GF-D8 (cell line): ENCODE measurements at places on chromosomes 12 and 14.

GRCh38 chr12:67853204-67853603, 136.0 kb upstream of the IFNG-AS1 start:
- no peak for DNase-seq

GRCh38 chr14:98137131-98138025, 1134.6 kb downstream of the BCL11B start:
- no peak for DNase-seq

DNA sequence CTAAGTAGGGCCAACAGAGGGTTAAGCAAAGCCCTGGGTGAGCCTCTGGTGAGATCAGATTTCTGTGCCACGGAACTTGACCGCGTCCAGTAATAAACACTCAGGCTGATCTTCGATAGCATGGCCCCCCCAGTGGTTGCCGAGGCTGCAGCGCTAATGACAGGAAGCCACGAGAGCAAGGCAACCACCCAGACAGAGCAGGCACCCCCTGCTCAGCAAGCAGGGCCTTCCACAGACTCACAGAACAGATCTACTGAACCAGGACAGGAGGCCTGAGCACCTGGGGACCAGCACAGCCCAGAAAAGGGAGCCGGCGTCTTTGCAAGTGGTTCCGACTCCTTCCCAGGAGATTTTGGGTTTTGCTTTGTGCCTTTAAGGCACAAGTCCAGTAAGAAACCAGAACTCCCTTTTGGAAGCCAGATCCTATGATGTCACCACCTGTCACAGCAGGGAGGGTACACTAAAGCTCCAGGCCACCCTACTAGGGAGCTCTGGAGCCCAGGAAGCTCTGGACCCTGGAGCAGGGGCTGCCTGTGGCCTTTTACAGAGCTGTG, 42.3 kb downstream of the BCL11B start:
- DNase-seq: no peak

DNA sequence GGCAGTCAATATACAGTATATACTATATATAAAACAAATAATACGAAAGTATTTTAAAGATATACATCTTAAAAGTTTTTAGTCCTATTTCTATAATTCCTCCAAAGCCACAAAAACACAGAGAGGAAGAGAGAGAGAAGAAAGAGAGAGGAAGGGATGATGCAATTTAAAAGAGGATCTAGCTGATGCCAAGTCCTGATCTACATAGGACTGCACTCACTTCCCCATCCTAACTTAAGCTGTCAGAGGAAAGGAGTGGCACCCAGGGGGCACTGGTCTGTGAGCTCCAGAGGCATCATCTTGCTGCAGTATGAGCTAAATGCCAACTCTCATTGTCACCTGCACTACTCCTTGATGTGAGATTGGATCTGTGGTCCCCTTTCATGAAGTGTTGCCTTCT, 95.8 kb downstream of the C12orf42 start:
- peak; percentile 39 for DNase-seq

- DNase-seq: no peak
These were observed 38.0 kb downstream of the RIMBP2 start for GRCh38 chr12:130677957-130678558.

DNA sequence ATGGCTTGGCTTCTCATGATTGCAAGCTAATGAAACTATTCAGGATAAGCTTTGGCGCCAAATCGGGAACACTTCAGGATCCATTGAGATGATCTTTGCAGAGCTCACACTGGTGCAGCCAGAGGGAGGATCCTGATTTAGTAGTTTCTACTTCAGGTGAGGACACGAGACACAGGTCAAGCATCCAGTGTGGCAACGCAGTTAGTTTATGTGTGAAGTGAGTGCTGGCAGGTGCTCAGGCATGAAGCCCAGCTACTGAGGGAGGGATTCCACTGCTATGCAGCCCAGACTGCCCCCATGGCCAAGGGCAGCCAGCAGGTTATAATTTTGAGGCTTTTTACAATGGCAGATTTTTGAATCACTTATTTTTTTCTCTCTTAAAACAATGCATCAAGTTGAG, 113.5 kb upstream of the PCED1B start:
- DNase-seq: no peak

DNA sequence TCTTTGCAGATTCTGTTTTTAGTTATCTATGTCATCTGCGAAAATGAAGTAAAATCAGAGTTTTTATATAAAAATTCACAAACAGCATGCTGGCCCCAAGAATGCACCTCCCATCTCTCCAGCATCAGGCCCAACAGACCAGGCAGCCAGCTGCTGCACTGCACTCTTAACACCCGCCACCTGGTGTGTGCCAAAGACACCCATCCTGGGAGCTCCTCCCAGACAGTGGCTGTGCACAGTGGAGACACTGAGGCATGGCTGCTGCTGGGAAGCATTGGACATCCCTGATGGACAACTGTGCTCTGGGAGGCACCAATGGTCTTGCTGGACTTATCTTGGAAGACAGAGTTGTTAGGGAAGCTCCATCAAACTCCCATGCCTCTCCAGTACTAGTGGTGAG, 817.2 kb downstream of the TMEM121 start:
- no peak for DNase-seq

DNA sequence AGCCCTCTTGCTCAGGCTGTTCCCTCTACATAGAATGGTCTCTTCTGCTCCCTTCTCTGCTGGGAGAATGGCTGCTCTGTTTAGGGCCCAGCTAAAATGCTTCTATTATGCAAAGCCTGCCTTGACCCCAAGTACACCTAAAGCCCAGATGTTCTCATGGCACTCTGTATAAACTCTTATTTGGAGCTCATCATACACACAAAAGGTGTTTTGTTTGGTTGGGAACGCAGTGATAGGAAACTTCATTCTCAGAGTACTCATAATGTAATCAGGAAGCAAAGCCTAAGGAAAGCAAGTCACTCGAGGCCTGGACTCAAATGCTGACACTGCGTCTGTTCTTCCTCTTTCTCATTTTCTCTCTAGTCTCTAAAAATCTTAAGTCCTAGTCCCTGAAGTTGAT, 38.2 kb upstream of the SYCP3 start:
- DNase-seq: peak; percentile 61

GRCh38 chr12:20695232-20695631, at the start of gene SLCO1C1:
SLCO1C1 (plus strand) TSS chr12:20695332; CDS start chr12:20699577, 4,245 bp downstream.
- DNase-seq: no peak

DNA sequence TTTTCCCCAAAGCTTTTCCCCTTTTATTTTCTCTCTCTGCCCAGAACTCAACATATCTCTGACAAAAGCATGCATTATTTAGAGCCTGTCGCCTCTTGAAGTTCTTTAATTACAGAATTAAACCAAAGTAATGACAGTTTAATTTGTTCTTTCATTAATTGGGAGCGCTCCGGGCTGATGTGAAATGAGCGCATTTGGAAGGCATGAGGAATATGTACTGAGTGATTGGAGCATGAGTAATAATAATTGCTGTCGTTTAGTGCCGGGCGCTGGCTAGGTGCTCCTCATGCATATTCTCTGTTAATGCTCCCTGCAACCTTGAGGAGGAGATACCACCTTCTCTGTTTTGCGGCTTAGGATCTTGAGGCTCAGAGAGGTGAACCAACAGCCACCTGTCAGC, 120.5 kb downstream of the SLC25A47 start:
- no peak for DNase-seq

GRCh38 chr12:95940514-95940913, 1.9 kb downstream of the CCDC38 start:
- DNase-seq: no peak

DNA sequence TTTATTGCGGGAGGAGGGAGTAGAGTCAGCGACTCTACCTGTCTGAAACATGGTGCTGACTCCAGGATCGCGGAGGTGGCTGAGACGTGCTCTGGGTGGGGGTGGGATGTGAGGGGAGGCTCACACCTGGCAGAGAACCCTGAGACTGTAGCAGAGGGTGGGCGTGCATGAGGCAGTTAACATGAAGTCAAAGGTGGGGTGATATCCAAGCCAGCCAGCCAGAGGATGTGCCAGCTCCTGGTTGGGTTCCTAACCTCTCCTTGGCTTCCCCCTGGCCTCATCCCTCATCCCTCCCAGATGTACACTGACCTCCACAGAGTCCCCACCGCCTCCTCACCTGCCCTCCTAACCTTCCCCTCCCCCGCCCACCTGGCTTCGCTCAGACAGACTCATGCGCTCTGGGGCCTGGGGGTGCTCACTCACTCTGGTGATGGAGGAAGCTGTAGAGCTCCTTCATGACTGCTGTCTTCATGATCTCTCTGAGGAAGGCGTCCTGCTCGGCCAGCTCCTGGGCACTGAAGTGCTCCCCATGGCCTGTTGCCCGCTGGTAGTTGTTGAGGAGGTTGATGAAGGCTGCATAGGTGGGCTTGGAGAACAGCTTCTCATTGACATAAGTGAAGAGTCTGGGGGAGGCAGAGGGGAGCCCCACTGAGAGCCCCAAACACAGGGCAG, 9.3 kb downstream of the ENDOU start:
- no peak for DNase-seq

GRCh38 chr14:101628471-101628966, 67.2 kb downstream of the DIO3 start:
- DNase-seq: no peak

GRCh38 chr14:69073915-69074314, 79.0 kb downstream of the DCAF5 start:
- peak; percentile 49 for DNase-seq

DNA sequence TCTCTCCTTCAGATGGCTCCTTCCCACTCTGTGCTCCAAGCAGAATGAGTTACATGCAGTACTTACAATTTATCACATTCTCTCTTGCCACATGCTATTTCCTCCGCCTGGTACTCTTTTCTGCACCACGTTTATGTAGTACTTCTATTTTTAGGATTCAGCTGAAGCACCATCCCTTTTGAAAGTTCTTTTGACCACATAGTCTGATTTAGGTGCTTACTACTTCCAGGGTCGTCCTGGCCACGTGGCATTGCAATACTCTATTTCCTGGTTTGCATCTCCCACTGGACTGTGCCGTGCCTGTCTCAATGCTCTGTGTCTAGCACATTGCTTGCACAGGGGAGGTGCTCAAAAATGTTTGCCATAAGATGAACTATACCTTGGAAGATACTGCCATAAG, 16.3 kb upstream of the TBC1D30 start:
- no peak for DNase-seq

- no peak for DNase-seq
These were observed 115.7 kb downstream of the PCNX1 start for GRCh38 chr14:71022939-71023338.

DNA sequence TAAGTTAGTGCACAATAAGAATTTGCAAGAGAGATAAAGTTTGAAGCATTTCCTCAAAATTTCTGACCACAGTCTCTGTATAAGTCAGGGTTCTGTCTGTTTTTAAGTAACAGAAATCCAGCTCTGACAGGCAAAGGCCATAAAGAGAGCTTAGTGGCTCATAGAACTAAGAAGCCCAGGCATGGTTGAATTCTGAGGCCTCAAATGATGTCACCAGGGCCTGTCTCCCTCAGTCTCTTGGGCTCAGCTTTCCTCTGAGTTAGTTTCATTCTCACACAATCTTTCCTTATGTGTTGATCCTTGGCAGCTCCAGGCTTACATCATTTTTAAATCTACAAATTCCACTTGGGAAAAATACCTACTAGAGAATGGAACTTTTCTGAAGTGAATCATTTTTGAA, 173.4 kb upstream of the ATP2B1 start:
- no peak for DNase-seq

DNA sequence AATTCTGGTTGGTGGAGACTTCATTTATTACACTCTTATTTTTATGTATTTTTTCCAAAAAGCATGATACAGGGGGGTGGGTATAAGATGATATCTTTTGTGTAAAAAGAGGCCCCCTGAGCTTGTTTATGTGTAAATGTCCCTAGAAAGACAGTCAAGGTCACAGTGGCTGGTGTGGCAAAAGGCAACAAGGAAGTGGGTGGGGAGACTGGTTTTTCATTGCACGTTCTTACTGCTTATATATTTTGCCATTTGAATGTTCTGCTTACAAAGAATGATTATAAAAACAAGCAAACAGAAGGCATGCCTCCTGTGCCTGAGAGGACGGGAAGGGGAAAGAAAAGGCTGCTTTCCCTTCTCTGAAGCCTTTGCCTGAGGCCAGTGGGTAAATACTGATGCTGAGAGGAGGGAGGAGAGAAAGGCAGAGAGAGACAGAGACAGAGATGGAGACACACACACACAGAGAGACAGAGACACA, 24.1 kb upstream of the ADIPOR2 start:
- DNase-seq: peak; percentile 35

GRCh38 chr14:94113908-94114588, 3.5 kb downstream of the IFI27 start:
- no peak for DNase-seq

GRCh38 chr12:123024819-123025391, 44.4 kb downstream of the ARL6IP4 start:
- DNase-seq: no peak

- no peak for DNase-seq
These were observed 6.1 kb downstream of the METTL3 start for GRCh38 chr14:21505012-21505553.

- DNase-seq: no peak
These were observed 68.3 kb downstream of the SCARB1 start for GRCh38 chr12:124795081-124795948.

- no peak for DNase-seq
These were observed 76.3 kb downstream of the CDK17 start for GRCh38 chr12:96323906-96324305.

GRCh38 chr12:132560364-132560613, 50.1 kb downstream of the LRCOL1 start:
- DNase-seq: no peak

GRCh38 chr14:47744155-47744554, 68.8 kb upstream of the MDGA2 start:
- DNase-seq: no peak

DNA sequence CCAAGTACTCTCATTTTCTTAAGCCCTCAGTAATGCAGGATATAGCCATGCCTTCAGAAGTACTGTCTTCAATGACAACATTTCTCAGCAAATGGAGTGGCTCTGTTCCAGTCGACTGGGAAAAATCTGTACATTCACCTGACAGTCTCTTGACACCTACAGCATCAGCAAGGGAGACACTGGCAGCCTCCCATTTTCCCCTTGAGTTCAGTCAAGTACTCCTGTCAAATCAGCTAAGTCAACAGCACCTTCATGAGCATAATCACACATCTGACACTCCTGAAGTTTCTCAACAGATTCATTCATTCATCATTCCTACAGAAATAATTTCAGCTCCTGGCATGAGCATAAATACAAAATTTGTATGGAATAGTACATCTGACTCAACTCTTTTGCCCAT, 46.1 kb downstream of the INTS13 start:
- DNase-seq: no peak

- no peak for DNase-seq
These were observed 89.5 kb upstream of the BCL2L14 start for GRCh38 chr12:11981121-11981733.

GRCh38 chr12:129635021-129635685, 268.7 kb downstream of the TMEM132D start:
- DNase-seq: no peak

- no peak for DNase-seq
These were observed 51.2 kb upstream of the CERS5 start for GRCh38 chr12:50218386-50218785.
